ENCODE measurements at places on chromosomes 6 and 20. TPM values are rescaled to one million over a fixed set of nuclear protein-coding genes. Genes with fewer than 3 reads are reported as not detected.

Gene TP53TG5
- total RNA-seq, result 0.36 TPM

Gene OR2H2
- total RNA-seq, result not detected

GRCh38 chr20:57079031-57080005, 187.1 kb downstream of the BMP7 start:
- H3K27ac ChIP-seq, result no peak overlapping the region
- no peak overlapping the region for H3K4me3 ChIP-seq
- no peaks in the 10 kb centered on the region for H3K36me3 ChIP-seq
- DNase-seq, result no peak
- no peaks in the 10 kb centered on the region for H3K4me1 ChIP-seq
- H3K27me3 ChIP-seq, result no peaks in the 10 kb centered on the region

- no peaks in the 10 kb centered on the region for H3K36me3 ChIP-seq
- H3K4me1 ChIP-seq, result no peaks in the 10 kb centered on the region
These were observed 397.5 kb downstream of the HDGFL1 start for GRCh38 chr6:22966691-22967422.

GRCh38 chr20:33881989-33882388, 70.8 kb downstream of the CHMP4B start:
- H3K27me3 ChIP-seq, result no peaks in the 10 kb centered on the region
- no peak overlapping the region for H3K27ac ChIP-seq
- no peak overlapping the region for H3K4me3 ChIP-seq
- no peak for DNase-seq
